ENCODE measurements at places on chromosomes 13 and 19.

DNA sequence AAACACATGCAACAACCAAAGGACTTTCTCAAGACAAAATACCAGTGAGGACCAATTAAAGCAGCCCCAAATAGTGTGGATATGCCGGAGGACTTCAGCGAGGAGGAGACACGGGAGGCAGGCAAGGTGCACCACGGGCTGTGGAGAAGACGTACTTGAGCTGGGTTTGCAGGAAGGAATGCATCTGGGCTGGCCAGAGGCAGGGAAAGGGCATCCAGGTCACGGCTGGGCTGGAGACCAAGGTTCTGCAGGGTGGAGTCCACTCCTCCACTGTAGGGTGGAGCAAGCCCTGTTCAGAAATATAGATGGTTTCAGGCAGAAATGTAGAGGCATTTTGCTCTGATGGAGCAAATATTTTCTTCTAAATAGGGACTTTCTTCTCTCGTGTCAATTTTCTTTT, 36.6 kb upstream of the MEDAG start:
- no peak for DNase-seq

DNA sequence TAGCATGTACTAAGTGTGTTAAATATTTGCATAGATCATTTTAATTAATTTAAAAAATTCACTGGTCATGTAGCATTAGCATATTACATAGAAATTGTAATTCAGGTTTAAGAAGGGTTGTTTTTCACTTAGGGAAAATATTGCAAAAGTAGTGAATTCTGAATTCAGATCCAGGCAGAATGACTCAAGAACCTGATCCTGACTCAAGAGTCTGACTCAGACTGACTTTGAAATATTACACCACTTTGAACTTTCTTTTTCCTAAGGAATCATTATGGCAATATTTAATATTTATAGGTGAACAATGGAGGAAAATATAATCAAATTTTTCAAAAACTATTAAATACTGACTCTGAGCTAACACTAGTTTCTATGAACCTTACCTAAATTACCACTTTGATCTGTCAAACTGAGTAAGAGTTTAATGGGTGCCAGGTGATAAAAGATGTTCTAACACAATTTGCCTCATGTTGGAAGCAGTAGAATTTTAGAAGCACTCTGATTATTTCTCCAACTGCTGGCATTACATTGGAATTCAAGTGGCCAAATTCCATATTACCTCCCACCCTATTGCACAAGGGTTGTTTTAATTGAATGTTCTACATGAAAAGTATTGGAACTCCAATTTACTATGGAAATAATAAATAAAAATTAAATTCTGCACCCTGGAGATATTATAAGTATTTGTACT, 261.6 kb downstream of the SLITRK1 start:
- no peak for DNase-seq

DNA sequence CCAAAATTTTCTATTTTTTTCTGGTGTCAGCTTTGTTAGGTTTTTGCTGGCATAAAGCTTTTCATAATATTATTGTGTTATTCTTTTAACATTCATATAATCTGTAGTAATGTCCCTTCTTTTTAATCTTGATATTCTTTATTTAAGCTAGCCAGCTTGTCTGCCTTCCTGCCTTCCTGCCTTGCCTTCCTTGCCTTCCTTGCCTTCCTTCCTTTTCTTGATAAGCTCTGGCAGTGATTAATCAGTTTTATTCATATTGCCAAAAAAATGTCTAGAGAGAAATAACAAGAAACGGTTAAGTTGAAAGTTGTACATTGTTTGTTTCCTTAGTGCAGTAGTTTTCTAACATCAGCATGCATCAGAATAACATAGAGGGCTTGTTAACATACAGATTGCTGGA, 257.5 kb downstream of the MAB21L1 start:
- DNase-seq, result no peak

DNA sequence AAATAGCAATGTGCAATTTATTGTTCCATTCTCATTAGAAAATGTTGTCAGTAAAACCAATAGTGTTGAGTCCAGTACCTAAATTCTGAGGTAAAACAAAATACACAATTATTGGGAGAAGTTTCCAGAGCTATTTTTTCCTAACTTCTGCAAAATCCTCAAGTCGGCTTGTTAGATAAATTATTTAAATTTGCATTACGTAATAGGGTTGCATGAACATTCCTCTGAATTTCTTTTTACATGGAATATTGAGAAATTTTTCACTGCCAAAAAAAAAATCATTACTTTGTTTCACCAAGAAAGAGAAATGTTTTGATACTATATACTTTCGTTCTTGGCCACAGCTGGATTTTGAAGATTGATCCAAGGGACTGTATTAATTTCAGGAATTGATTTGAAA, 1.5 kb downstream of the ZNF507 start:
- no peak for DNase-seq

- peak; percentile 90 for DNase-seq
Observed at GRCh38 chr19:43562698-43563241, 12.6 kb downstream of the XRCC1 start.

DNA sequence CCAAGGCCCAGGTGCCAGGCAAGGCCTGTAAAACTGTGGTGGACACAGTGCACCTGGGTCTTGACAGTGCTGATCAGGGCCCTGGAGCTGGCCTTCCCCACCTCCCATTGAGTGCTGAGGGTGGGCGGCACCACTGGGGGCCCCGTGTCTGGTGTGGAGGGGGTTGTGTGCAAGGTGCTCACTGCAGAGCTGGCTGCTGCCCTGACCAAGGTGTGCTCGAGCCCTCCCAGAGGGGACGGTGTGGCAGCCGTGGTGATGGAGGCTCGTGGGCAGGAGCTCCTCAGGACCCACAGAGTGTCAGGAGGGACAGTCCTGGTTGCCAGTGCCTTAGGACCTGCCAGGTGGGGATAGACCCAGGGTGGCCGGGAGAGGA, 23.0 kb downstream of the ATP4B start:
- DNase-seq, result no peak

DNA sequence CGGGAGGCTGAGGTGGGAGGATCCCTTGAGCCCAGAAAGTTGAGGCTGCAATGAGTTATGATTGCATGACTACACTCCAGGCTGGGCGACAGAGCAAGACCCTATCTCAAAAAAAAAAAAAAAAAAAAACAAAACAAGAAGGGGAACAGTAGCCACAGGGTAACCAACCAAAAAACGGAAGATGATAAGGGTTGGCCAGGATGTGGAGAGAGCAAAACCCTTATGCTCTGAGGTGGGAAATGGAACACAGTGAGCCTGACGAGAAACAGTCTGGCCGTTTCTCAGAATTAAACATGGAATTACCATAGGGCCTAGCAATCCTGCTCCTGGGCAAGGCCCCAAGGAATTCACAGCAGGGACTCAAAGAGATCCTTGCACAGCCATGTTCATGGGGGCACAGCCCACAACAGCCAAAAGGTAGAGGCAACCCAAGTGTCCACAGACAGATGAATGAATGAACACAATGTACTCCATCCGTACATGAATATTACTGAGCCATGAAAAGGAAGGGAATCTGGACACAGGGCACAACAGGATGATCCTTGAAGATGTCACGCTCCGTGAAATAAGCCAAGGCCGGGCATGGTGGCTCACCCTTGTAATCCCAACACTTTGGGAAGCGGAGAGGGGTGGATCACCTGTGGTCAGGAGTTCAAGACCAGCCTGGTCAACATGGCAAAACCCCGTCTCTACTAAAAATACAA, 11.3 kb downstream of the NMRK2 start:
- DNase-seq, result no peak

DNA sequence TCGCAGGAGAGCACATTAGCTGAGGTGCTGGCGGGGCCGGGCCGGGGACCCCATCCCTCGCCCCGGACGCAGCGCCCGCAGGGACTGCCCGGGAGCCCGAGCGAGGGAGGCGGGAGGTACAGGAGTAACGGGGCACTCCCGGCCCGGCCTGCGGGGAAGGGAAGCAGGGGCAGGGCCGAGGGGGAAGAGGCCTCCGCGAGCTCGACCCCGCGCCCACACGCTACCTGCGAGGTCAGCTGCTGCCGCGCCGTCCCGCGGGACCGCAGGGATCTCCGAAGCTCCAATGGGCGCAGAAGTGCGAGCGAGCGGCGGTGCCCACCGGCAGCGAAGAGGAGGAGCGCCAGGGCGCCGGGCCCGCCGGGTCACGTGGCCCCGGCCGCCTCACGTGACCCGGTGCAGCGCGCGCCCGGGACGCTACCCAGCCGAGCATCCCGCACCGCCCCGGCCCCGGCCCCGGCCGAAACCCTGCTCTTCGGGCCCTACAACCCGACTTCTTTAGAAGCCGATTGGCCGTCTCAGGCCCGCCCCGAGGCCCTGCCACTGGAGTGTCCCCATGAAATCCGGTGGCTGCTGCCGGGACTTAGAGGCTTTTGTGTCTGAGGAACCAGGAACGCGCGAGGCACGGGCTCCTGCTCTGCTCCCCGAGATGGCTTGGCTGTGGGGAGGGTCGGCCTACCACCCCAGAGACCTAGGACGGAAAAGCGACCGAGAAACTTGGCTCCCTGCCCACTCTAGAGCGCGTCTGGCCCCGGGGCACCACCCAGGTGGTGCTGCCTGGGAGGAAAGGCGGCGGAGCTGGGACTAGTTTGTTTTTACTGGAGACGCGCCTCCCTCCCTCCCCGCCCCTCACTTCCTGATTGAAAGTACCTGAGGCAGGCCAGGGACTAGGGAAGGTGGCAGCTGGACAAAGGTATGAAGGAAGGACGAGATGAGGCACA, at the start of gene RCBTB1:
RCBTB1 (minus strand) TSS at position 339 of the 938 bp plus-strand sequence. CDS start 18,279 bp downstream, outside the sequence.
- DNase-seq, result peak; percentile 42

DNA sequence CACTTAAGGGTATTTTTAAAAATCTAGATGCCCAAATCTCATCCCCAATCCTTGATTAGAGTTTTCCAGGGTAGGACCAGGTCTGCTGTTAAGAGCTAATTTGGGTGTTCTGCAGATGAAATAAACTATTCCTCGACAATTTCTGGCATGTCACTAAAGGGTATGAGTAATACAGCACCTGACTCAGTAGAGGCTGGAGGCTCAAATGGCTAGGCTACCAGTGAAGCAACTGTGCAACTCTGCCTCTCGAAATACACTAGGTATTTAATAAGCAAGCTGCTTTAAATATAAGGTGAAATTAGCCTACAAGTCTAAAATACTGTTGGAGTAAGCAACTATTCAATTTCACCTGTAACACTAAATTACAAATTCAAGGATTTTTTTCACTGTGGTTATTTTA, 1.5 kb downstream of the RNF6 start:
- DNase-seq, result no peak

GRCh38 chr13:43319617-43320444, 296.4 kb downstream of the DNAJC15 start:
- no peak for DNase-seq

Measured in central memory CD8-positive, alpha-beta T cell (primary cell).